ENCODE measurements at places on chromosomes 5 and 9. TPM values are rescaled to one million over a fixed set of nuclear protein-coding genes. Genes with fewer than 3 reads are reported as not detected.

Gene ACSL6
- total RNA-seq: 0.36 TPM

Gene SCGB3A2
- total RNA-seq: not detected

Gene SPATA31A6
- not detected for total RNA-seq

- DNase-seq: no peak
Observed at GRCh38 chr5:136491806-136492205, 126.5 kb upstream of the TRPC7 start.

GRCh38 chr9:36971935-36972488 lies 62.1 kb downstream of the PAX5 start:
- no peak for DNase-seq

GRCh38 chr5:140083120-140083519 lies 30.8 kb upstream of the PURA start:
- DNase-seq: no peak

DNA sequence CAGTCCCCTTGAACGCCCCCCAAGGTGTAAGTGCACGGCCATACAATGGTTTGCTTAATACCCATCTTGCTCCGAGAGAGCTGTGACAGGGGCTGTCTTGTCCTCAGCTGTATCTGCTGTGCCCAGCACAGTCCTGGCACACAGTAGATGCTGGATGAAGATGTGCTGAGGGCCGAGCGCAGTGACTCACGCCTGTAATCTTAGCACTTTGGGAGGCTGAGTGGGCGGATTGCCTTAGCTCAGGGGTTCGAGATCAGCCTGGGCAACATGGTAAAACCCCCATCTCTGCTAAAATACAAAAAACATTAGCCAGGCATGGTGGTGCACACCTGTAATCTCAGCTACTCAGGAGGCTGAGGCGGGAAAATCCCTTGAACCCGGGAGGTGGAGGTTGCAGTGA lies 53.6 kb downstream of the C9orf50 start:
- DNase-seq: no peak

Measured in progenitor cell of endocrine pancreas (in vitro differentiated cells).